ENCODE measurements at places on chromosomes 1 and 21.

- DNase-seq = no peak
Measured at GRCh38 chr1:204414016-204414415, 2.4 kb upstream of the PPP1R15B start.

DNA sequence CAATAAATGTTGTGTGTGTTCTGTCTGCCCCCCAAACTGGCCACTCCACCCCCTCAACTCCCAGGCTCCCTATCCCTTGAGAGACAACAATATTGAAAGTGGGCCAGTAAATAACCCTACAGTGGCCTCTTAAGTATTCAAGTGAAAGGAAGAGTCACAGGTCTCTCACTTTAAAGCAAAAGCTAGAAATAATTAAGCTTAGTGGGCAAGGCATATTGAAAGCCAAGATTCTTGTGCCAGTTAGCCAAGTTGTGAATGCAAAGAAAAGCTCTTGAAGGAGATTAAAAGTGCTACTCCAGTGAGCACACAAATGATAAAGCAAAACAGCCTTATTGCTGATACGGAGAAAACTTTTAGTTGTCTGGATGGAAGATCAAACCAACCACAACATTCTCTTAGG lies 158.4 kb downstream of the GABPA start:
- no peak for DNase-seq

GRCh38 chr1:92136341-92136740 lies 56.2 kb downstream of the BTBD8 start:
- no peak for DNase-seq

GRCh38 chr21:34201481-34201858 lies 128.1 kb downstream of the MRPS6 start:
- DNase-seq = no peak

GRCh38 chr1:106225403-106225802 lies 831.1 kb upstream of the PRMT6 start:
- no peak for DNase-seq

DNA sequence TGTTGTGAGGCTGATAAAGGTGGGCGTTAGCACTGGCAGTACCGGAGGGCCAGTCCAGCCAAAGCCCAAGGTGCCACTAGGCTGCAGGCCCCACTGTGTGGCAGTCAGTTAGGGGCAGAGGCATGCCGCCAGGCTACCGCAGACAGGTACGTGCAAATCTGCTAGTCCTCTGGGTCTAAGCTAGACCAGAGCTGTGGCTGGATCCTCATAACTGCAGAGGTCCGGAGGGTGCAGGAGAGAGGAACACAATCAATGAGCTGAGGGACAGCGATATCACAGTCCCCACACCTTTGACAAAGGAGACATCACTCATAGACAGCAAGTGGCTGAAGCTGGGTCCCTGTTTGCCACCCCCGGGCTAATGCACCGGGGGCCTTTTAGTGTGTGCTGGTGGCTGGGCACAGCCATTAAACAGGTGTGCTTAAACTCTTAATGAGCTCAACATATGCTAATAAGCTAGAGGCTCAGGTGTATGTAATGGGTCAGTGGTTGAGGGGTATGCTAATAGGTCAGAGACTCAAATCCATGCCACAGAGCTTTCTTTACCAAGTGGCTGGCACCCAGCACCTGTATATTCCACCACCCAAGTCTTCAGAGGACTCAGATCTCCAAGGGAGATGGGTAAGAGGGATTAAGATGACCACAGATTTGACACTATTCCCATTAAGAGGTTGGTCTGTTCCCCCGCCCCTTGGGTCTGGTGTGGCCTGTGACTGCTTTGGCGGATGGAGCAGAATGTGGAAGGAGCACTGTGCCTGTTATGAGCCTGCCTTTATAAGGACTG lies 82.0 kb downstream of the GLIS1 start:
- no peak for DNase-seq

DNA sequence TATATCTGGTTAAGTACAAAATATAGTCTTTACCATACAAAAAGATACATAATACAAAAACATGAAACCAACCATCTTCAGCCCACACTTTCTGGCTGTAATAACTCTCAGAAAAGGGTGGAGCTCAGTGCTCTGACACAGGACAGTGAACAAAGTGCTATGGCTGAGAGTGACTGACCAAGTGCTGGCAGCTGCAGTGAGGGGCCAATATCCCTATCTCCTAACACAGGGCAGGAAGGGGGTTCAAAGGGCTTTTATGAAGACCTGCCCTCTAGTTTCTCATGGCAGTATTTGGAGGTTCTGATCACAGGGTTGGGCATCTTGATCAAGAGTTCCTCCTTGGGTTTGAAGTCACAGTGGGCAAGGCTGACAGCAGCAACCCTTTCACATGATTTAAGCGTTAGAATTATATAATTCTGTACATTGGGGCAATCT lies 3.9 kb downstream of the TXNIP start:
- DNase-seq = no peak

- peak; percentile 91 for DNase-seq
Measured at GRCh38 chr1:32413507-32414185, 19.4 kb upstream of the BSDC1 start.

DNA sequence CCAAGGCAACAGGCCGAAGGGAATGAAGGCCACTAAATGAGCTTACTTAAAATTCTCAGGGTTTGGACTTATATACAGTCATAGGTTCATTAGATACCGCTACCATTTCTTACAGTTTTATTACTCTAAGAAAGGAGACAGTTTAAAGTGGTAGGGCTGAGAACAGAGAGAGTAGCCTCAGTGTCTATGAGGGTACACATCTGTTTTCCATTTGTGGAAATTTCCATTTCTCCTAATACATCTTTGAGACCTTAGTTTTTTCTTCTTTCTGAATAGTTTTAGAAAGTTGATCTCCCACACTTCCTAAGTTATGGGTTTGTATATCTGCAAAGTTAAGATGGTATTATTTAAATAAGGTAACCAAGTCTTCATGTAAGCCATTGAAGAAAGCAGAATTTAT lies 1279.1 kb downstream of the NCAM2 start:
- DNase-seq = no peak

GRCh38 chr1:175090780-175091179 lies 23.1 kb downstream of the TNN start:
- DNase-seq = no peak

- DNase-seq = no peak
Measured at GRCh38 chr1:101995984-101996745, 561 bp downstream of the OLFM3 start.

DNA sequence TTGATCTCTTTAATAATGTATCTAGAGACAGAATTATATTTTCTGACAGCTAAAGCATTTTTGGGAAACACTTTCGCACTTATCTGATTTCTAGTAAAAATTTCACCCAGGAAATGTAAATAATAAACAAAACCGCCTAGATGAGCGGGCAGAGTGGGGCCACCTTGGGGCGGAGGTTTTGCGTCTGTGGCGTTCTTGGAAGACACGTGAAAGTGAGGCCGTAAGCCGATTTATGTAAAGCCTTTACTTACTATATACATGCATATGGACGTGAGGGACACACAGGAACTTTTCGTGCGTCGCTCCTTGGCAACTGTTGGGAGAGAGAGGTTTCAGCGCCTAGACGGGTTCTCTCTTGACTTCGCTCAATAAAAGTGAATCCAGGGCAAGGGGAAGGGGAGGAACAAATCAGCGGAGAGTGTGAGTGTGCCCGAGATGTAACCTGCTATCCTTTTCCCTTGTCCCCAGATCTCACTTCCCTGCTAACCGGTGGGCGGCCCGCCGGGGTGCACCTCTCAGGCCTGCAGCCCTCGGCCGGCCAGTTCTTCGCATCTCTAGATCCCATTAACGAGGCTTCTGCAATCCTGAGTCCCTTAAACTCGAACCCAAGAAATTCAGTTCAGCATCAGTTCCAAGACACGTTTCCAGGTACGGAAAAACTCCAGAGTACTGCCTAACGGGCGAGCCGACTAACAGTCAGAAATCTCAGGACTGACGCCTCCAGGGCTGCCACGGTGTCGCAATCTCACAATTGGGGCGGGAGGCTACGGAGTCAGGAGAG lies 1.7 kb downstream of the HLX start:
- peak; percentile 62 for DNase-seq

GRCh38 chr1:186063091-186063657 lies 311.9 kb downstream of the TPR start:
- DNase-seq = no peak

GRCh38 chr1:8343044-8343443 lies 25.1 kb downstream of the SLC45A1 start:
- no peak for DNase-seq

GRCh38 chr1:98839840-98840239 lies 164.8 kb downstream of the PLPPR5 start:
- no peak for DNase-seq

GRCh38 chr1:172135978-172136610 lies 284.4 kb upstream of the C1orf105 start:
- no peak for DNase-seq

DNA sequence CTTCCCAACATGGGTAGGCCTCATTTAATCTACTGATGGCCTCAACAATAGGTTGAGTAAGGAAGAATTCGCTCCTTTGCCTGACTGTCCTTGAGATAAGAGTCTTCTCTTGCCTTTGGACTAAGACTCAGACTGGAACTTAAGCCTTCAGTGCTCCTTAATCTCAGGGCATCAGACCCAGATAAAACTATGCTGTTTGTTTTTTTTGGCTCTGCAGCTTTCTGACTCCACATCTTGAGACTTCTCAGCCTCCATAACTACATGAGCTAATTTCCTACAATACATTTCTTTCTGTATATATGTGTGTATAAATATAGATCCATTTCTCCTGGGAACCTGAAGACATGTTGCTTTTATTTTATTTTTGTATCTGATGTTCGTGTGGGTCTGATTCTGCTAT lies 1470.7 kb upstream of the PRMT6 start:
- DNase-seq = no peak

DNA sequence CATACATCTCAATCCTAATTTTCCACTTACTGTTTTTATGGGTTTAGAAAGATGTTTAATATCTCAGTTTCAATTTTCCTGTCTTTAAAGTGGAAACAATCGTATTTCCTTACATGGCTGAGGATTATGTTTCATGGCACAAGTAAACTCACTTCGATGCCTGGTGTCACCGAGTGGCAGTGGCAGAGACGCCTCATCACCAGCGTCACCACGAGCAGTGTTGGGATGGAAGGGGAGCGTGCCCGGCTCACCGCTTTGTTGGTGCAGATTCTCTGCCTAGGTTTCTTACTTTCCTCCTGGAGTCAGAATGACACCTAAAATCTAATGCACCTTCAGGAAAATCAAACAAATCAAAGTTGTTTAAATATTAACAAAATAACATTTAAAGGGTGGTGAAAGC lies 48.2 kb upstream of the DIP2A start:
- DNase-seq = no peak

DNA sequence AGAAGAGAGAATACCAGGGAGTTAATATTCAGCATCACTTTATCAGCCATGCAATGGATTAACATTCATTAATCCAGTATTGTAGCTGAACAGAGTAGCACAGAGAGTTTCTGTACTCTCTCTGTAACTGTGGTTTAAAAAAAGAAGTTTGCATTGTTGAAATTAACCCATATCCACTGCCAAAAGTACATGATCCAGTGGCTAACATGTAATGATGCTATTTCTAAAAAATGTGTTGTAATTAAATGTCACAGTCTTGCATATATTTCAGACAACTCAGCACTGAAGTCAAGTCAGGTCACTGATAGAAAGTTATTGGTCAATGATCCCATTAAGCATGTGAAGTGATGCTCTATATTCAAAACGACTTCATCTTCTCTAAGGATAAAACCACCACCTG lies 141.3 kb downstream of the NRIP1 start:
- DNase-seq = no peak

- no peak for DNase-seq
Measured at GRCh38 chr1:246792603-246793002, 68.4 kb downstream of the SCCPDH start.

DNA sequence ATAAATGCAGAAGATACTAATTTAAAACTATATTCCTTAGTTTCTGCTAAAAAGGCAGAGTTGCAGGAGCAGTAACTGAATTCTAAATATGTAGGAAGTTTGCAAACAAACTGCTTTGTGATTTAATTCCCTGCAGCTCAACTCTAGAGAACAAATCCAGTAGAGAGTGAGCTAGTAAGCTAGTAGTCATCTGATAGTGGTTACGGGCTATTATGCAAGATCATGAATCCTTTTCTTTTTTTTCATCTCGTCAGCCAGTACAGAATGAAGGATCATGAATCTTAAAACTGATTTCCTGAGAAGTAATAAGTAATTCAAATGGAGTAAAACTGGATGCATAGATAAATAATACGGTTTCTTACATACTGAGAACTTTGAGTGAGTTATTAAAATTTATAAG lies 3.3 kb downstream of the DPH5 start:
- peak; percentile 3 for DNase-seq

- DNase-seq = no peak
Measured at GRCh38 chr1:217139513-217139912, 416.3 kb upstream of the ESRRG start.

DNA sequence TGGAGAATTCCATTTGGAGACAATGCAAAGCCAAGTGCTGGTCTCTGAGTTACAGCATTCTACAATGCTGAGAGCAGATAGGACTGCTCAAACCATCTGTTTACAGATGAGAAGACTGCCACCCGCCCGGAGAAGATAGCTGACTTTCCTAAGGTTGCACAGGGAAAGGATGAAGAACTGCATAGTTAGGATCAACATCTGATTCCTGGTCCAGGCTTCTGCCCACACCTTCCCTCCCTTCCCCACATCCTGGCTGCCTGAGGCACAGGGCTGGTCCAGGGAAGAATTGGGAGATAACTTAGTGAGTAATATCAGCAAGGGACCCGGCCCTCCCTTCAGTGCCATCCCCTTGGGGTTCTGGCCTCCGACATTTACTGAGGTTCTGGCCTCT lies 2.0 kb downstream of the SERINC2 start:
- DNase-seq = no peak

GRCh38 chr1:48040154-48040553 lies 43.0 kb upstream of the TRABD2B start:
- DNase-seq = no peak

DNA sequence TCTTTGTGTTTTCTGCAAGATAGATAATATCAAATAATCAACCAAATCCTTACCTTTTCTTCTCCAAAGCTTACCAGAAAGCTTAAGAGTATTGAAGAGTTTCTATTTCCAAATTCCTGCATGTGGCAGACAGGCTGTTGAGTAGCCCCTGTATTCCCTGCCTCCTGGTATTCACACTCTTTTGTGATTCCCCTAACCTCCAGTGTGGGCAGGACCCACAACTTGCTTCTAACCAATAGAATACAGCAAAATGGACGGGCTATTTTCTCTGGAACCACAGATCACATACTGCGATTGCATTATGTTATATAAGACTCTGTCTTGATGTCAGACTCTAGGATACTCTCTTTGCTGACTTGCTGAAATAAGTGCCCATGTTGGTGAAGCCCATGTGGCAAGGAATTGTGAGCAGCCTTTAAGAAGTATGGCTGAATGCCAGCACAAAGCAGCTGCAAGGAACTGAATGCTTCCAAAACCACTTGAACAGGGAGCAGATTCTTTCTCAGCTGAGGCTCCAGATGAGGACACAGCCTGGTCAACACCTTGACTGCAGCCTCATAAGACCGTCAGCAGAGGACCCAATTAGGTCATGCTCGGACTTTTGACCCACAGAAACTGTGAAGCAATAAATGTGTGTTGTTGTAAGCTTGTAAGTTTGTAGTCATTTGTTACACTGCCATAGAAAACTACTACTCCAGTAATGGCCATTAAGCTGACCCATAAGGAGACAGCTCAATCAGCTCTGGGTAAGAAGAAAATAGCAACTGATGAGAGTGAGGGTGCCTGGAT lies 47.9 kb upstream of the PLXNA2 start:
- DNase-seq = no peak

- DNase-seq = no peak
Measured at GRCh38 chr1:110749960-110750359, 75.2 kb upstream of the KCNA3 start.
